ENCODE measurements at places on chromosomes 5 and 9.
A peak's percentile ranks its signal among the peaks of the same experiment; 100 is the strongest.

DNA sequence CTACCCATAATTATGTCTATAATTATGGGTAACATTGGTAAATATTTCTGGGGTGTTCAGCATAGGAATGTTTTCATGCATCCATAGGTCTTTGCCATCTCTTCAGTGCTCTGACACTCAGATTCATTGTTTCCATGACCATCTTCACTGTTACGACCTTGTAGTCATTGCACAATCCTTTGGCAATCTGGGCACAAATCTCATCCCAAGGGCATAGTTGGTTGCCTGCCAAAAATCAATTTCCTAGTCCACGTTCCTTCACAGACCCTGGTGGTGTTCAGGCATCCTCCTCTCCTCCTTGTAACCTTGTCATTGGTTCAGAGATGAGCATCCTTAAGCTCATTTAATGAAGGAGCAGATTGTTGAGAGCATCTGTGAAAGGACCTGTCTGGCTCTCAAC is 1400.7 kb downstream of the CDH12 start:
- DNase-seq = no peak

GRCh38 chr5:98961665-98962344 is 33.0 kb upstream of the CHD1 start:
- no peak for DNase-seq

GRCh38 chr5:180127682-180128670 is 56.4 kb upstream of the RNF130 start:
- DNase-seq = peak; percentile 8

DNA sequence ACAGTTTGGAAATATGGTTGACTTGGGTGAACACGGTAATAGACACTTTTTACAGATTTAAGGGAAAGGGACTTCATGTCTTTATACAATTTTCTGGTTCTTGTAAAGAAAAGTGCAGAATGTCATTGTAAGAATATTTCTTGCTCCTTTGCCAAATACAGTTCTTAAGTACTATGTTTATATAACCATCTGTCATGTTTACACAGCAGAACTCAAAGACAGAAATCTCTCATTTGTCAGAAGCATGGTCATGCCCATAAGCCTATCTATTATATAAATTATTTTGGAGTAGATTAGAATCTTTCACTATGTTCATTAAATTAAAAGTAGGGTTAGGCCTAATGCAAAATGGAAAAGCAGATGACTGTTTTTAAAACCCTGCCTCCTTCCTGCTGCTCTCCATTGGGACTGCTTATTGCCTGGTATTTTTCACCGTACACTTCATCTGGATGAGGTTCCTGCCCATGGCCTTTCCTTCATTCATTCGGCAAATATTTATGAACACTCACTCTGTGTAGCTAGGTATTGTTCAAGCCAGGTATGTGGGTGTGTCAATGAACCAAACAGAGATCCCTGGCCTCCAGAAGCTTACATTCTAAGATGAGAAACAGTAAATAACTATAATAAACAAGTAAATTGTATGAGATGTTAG is 558.1 kb downstream of the NR2F1-AS1 start:
- no peak for DNase-seq

DNA sequence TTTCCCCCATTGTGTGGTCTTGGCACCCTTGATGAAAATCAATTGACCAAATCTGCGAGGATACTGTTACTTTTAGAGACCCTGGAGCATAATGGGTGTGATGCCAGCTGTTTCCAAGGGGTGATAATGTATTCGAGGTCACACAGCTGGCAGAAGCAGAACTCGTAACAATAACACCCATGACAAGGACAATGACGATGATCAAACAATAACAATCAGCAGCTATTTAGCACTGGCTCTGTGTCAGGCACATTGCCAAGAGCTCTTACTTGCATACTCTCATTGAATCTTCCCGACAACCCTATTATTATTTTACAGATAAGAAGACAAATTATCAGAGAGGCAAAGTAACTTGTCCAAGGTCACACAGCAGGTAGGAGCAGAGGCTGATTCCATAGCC is 223.7 kb upstream of the MSX2 start:
- no peak for DNase-seq

GRCh38 chr9:114937516-114937915 is 7.1 kb upstream of the TNFSF8 start:
- no peak for DNase-seq

DNA sequence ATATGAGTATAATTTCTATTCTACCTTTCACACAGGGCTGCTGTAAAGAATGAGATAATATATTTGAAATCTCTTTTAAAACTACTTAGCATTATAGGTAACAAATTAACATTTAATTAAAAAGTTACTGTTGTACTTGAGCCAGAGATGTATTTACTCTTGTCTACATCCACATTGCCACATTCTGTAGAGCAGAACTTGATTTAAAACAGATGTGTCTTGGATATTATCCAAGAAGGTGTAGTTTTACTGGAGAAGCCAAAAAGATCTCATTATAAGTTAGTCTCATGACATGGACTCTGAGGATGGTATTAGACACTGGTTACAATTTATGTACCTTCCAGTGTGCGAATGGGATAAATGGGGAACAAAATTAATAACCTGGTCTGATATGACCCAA is 293.1 kb upstream of the CCNH start:
- DNase-seq = no peak

GRCh38 chr5:115450741-115451140 is 93.8 kb downstream of the FEM1C start:
- no peak for DNase-seq

- no peak for DNase-seq
These were observed 53.6 kb upstream of the APC start for GRCh38 chr5:112684121-112684520.

DNA sequence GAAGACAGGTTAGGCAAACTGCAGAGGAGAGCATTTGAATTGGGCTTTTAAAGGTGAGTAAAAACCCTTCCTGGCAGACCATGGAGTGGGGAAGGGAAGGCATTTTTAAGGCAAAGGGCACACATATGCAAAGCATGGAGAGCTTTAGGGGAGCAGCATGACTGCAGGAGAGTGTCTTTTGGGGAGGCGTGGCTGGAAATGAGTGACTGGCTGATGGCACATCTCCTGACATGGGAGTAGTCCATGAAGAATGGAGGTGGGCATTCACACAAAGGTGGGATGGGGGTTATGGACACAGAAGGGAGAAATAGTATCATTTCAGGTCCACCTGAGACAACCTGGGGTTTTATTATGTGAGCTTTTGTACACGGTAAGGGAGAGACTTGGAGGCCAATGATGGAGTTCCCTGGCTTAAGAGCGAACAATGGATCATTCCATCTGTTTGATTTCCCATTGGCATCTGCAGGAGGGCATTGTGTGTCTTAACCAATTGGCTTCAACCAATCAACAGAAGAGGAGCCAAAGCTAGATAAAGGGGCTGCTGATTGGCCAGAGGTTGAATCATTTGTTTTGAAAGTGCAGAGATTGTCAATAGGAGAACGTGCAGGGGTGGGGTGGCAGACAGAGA is 2.1 kb downstream of the NSG2 start:
- DNase-seq = no peak

- DNase-seq = no peak
These were observed 503.6 kb upstream of the PAPPA start for GRCh38 chr9:115649991-115650472.

DNA sequence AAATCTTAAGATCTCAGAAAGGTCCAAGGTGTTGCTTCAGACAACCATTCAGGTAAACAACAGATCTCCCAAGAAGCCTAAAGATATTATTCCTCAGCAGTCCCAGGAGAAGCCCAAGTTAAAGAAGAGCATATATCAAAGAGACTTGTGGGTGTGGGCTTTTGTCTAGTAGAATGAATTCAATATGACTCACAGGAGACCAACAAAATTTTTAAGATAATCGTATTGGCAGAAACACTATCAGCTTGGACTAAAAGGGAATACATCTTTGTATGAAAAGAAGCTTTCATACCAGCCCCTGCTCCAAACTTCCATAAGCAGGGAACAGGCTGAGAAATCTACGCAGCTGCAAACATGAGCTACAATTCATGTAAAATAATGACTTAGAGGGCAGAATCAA is 10.2 kb downstream of the CTNNAL1 start:
- DNase-seq = no peak

DNA sequence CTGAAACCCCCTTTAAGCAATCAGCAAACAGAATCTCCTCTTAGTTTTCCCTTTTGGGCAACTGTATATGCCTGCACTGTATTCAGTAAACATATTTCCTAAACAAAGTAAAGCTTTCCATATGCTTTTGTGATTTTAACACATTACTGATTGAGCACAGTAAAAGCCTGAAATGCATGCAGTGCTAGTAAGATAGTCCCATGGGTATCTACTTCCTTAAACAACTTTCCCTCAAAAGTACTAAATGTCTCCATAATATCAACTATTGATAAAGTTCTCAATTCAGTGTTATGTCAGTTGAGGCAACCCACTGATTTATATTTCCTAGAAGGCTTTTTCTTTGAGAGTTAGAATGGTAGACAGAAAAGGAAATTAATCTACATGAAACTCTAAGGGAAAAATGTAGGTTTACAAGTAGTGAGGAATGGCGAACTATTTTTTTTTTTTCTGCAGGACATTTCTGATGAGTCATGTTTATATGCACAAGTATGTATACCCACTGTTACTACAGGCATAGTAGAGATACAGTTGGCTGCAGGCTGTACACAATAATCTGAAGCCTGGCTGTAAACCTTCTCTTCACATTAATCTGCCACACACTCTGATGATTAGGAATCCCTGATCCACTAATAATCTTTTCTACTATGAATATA is 31.2 kb upstream of the CEP120 start:
- no peak for DNase-seq

- no peak for DNase-seq
These were observed 102.5 kb upstream of the PITX1 start for GRCh38 chr5:135136546-135136945.

- no peak for DNase-seq
These were observed 103.9 kb downstream of the ENC1 start for GRCh38 chr5:74536658-74537057.

- DNase-seq = no peak
These were observed 111.1 kb downstream of the VAV2 start for GRCh38 chr9:133880851-133881661.

DNA sequence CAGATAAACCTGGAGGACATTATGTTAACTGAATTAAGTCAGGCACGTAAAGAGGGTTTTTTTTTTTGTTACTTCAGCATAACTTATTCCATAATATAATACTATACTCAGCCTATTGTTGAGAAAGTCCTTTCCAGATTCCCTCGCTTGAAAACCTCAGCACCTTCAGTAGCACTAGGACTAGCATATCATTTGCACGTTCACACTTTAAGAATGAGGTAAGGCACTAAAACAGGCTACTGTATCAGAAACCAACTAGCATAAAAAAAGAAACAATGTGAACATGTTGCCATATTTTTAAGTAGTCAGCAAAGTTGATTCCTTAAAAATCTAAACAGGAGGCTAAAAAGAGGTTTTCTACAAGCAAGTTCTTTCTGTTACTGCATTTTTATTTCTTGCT is 504.0 kb downstream of the PTPRD start:
- no peak for DNase-seq

GRCh38 chr9:127267793-127268525 is 3.4 kb downstream of the GARNL3 start:
- no peak for DNase-seq

- DNase-seq = no peak
These were observed 19.7 kb downstream of the HRH2 start for GRCh38 chr5:175677571-175677970.

DNA sequence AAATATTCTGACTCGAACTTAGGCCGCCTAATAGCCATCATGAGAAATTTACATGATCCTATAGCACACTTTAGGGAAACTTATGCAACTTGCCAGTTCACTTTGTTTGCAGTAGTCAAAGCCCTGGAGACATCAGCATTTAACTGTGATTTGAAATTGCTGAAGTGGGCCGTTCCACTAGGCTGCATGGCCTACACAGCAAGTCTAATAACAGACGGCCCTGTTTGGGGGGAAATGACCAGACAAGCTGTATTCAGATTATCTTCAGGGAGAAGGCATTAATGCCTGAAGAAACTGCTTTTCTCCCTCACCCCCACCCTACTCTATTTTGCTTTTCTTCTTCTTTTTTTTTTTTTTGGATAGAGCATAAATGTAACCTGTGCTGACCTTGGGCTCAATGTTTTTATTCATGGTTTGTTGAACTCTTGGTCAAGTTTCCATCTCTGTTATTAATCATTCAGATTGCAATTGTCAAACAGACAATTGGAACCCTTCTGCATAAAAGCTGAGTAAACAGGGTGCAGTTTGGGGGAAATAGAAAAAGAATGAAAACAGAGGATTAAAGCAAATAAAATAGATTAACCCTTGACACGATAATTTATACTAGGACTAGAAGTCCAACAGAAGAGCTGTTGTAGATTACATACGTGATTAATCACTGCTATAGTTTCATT is 1928.2 kb upstream of the WWC1 start:
- DNase-seq = no peak

DNA sequence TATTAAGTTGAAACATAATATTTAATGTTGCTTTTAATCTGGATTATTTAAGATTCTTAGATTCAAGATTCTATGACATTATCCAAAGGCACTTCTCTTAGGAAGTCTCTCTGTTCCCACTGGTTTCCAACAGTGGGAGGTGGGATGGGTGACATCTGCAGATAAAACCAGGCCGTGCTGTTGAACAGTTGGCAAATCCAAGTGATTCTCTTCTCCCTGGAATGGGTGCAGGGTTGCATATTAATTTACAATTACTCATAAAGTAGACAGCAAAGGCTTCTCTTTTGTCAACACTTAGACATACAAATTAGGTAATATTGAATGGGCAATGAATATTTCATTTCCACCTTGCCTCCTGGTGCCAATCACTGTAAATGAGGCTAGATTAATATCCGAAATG is 233.7 kb upstream of the IL12B start:
- no peak for DNase-seq

DNA sequence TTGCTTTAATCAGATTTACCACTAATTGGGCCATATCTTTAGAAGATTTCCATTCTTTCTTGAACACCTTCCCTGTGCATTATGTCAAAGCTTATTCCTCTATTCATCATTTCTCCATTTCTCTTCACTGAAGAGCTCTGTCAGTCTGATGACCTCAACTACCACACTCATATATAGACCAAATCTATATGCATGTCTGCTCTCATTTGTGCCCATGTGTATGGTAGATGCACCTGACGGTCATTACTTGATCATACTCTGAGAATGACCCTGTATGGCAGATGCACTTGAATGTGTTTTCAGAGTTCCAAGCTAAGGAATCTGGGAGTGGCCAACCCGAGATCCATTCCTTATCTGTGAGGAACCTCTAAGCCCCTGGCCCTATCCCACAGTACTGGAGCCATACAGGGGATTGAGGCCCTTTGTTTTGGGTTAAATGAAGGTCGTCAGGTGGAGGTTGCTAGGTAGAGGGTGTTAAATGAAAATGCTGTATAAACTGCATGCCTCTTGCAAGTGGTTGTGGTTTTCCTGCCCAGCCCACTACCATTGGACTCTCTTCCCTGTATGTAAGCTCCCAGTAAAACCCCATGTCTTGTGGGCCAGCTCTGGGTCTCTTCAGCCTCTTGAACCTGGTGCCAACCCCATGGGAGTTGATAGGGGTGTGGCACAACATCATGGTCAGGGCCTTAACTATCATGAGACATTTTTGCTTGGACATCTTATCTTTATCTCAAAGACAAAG is 229.5 kb downstream of the KIAA0825 start:
- DNase-seq = no peak

GRCh38 chr5:107329850-107330249 is 340.9 kb downstream of the EFNA5 start:
- DNase-seq = no peak

GRCh38 chr5:37640088-37640487 is 199.8 kb downstream of the GDNF start:
- no peak for DNase-seq
